GF-D8 (cell line): ENCODE measurements at places on chromosomes 2 and 18.

GRCh38 chr2:1514391-1515072 is 101.3 kb downstream of the TPO start:
- DNase-seq = no peak

GRCh38 chr2:104654811-104655210 is 199.1 kb upstream of the POU3F3 start:
- DNase-seq = no peak

- DNase-seq = no peak
Measured at GRCh38 chr2:212708355-212708754, 169.8 kb upstream of the ERBB4 start.

DNA sequence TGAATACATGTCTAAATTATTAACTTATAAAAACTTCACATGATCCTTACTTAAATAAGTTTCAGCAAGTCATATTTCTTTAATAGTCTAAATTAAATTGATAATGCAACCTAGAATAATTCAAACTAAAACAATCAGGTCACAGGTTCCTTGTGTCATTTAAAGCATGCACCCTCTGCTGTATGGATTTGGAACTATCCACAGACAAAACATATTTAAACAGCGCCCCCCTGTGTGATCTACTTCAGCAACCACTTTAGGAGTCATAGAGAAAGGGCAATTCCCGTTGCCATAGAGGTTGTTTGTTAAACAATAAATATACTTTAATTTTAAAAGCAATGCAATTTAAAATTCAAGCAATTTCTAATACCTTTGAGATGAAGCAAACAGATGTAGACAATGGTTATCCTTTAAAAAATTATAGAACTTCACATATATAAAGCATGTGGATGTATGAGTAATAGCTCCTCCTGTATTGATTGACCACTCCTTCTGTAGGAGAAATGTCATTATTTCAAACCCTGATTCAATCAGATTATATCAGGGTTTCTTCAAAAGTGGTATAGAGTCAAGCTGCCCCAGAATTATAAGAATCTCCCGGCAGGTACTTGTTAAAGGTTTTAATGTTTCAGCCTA is 21.2 kb downstream of the GRB14 start:
- DNase-seq = no peak

- no peak for DNase-seq
Measured at GRCh38 chr2:41963661-41964525, 83.9 kb upstream of the PKDCC start.

DNA sequence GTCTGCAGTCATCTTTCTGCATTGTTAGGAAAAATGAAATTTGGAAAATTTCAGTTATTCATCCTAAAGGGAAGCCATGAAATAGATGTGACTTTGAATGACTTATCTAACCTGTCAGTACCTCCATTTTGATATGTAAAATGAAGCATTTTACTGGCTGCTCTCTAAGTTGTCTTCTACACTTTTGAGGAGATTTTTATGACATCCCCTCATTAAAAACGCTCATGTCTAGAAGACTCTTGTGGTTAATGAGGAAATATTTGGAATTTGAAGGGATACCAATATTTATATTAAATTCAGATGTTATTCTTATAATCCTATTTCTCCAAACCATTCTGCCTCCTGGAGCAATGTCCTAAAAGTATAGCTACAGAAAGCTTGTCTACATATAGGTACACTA is 73.8 kb upstream of the THUMPD2 start:
- no peak for DNase-seq

DNA sequence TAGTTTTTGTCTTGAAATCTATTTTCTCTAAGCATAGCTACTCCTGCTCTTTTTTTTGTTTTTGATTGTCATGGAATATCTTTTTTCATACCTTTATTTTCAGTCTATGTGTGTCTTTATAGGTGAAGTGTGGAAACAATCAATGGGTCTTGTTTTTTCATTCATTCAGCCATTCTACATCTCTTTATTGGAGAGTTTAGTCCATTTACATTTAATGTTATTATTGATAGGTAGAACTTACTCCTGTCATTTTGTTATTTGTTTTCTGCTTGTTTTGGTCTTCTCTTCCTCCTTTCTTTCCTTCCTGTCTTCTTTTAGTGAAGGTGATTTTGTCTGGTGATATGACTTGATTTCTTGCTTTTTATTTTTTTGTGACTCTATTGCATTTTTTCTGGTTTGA is 17.8 kb downstream of the IL1RL2 start:
- DNase-seq = no peak

GRCh38 chr2:170030040-170030439 is 147.9 kb upstream of the MYO3B start:
- peak; percentile 9 for DNase-seq

DNA sequence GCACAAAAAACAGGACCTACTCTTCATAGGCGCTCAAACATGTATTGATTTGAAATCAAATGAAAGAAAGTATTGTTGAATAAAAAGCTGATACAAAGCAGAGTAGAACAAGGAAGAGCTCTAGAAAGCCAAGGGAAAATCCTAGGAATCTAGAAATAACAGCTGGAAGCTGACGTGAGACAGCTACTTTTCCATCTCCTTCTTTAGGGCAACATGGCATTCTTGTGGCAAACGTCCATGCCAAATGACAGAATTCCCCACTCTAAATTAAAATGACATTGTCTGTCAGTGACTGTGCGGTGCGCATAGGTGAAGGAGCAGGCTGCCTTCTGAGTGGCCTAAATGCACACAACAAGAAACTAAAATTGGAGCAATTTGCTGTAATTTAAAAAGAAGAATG is 557.4 kb downstream of the SOX11 start:
- DNase-seq = no peak

- DNase-seq = no peak
Measured at GRCh38 chr2:112818094-112818902, 18.3 kb downstream of the IL1B start.

- no peak for DNase-seq
Measured at GRCh38 chr18:57353137-57353939, 981 bp downstream of the ST8SIA3 start.

GRCh38 chr2:181685150-181685688 is 4.9 kb upstream of the NEUROD1 start:
- DNase-seq = no peak

- DNase-seq = no peak
Measured at GRCh38 chr2:163800951-163801381, 65.2 kb upstream of the FIGN start.

GRCh38 chr2:232502511-232502910 is 14.9 kb upstream of the ECEL1 start:
- DNase-seq = no peak

- no peak for DNase-seq
Measured at GRCh38 chr18:74625157-74625556, 27.5 kb downstream of the ZNF407 start.

- no peak for DNase-seq
Measured at GRCh38 chr2:240646176-240646899, 21.1 kb downstream of the GPR35 start.

GRCh38 chr2:209681201-209681735 is 90.4 kb upstream of the UNC80 start:
- no peak for DNase-seq

DNA sequence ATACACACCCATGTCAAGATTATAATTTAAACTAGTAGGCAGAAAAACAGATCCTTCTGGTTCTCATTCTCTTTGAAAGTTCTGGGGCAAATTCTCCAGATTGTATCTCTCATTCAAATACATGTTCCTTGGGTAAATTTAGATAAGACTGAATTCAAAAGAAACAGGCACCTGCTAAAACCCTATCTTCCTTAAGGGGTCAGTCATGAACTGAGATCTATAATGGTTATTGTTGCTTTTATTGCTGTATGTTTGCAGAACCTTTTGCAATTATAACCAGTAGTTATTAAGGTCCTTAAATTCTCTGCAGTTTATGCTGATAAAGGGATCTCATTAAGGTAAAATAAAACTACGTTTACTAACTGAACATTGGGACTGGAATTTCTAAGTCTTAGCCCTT is 83.5 kb downstream of the MYO5B start:
- DNase-seq = no peak

DNA sequence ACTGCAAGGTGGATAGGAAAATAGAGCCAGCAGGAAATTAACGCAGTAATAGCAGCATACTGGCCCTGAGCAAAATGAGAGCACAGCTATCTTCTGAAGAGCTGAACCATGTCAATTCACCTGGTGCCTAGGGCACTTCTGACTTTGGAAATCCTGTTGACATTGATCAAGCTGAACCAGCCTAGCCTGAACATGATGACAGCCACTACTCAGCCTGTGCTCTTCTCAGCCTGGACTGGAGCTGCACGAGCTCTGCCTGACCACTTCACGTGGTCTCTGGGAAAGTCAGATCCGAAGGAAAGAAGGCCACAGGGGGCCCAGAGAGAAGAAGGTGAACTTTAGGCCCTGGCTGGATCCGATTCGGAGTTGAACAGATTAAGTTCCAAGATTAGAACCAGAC is 421.9 kb downstream of the LPIN1 start:
- DNase-seq = no peak

- no peak for DNase-seq
Measured at GRCh38 chr18:55925772-55926171, 337.8 kb upstream of the TCF4 start.

DNA sequence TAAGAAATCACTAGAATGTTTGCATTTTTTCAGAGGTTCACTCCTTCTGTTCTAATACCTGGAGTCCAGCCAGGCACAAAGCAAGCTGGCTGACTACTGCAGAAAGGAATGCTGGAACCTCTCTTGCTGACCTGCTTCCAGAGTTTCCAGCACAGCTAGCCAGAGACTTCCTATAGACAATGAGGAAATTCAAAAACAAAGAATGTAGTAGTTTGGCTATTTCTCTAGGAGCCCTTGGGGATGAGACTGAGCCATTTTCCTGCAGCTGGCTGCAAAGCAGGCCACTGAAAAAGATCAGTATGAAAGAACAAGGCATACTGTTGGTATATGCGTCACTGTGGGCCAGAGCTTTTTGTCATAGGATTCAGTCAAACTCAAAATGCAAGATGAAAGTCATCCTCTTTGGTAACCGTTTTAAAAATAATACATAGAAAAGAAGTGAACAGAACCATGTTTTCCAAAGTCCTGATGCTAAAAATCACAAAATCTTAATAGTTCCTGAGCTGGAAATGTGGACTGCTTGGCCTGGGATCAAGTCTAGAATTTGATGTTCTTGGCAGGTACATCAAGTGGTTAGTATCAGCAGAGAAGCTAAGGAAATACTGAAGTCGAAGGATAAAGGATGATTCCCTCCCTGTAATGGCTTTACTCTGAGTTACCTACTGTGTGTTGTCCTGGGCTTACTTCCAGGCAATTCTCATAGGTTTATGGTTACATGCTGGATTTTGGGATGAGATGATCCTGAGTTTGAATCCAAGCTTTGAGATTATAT is 9.0 kb upstream of the DSEL start:
- no peak for DNase-seq
